ENCODE measurements at places on chromosomes 2 and 18.

GRCh38 chr18:841647-842370 lies 29.8 kb upstream of the YES1 start:
- peaks cover 4% of the 10 kb centered on the region for H3K27me3 ChIP-seq
- H3K27ac ChIP-seq = no peak overlapping the region
- H3K4me3 ChIP-seq = no peak overlapping the region
- H3K36me3 ChIP-seq = no peaks in the 10 kb centered on the region

GRCh38 chr2:219272356-219272755 lies 6.8 kb upstream of the DNAJB2 start:
- DNase-seq = no peak
- H3K4me1 ChIP-seq = peaks cover 24% of the 10 kb centered on the region
- H3K36me3 ChIP-seq = peaks cover 8% of the 10 kb centered on the region
- H3K4me3 ChIP-seq = no peak overlapping the region

DNA sequence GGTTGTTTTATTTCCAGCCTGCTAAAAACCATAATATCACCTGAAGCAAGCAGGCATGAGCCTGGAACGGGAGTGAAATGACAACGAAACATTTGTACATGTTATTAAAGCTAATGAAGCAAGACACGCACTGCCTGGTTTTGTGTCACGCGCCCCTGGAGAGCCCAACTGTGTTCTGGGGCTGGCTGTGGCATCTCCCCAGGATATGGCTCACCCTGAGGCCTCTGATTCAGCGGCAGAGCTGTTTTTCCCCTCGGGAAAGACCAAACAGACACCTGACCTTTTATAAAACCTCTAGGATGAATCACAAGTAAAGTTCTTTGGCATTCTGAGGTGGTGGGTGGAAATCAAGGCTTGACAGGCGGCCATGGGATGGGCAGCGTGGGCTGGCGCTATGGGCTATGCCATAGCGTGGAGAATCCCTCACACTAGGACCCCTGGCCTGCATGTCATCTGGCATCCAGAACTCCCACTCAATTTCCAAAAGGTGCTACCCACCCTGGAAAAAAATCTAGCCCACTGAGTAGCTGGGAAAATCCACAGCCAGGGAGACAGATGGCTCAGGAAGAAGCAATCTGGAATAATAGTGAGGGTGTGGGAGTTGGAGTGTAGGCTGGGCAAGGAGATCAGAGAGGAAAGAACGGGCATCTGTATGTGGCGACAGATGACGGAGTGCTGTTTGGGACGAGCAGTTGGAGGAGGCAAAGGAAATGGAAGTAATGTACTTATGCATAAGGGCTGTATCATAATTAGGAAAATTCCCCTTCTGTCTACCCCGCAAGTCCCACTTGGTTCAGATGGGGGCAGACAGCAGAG lies 262.0 kb downstream of the AFF3 start:
- H3K27me3 ChIP-seq = no peaks in the 10 kb centered on the region
- H3K4me3 ChIP-seq = no peak overlapping the region
- peaks cover 61% of the 10 kb centered on the region for H3K4me1 ChIP-seq
- H3K36me3 ChIP-seq = peaks cover 21% of the 10 kb centered on the region
- no peak for DNase-seq

DNA sequence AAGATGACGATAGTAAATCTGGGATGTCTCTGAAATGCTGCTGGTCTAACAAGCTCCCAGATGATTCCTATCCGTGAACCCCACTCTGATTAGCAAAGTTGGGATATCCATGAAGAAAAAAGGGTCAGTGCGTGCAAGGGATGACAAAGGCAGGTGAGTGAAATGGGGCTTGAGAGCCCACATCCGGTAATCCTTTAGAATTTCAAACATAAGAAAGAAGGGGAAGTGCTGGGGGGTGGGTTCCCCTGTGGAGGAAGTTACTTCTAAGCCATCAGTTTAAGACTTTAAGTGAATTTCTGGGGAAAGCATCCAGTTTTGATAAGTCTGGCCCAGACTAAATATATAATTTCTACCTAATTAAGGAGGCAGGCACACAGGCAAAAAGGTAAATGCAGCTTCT lies 209.5 kb downstream of the DPP10 start:
- no peak for DNase-seq
- peaks cover 2% of the 10 kb centered on the region for H3K27me3 ChIP-seq
- no peak overlapping the region for H3K27ac ChIP-seq
- no peaks in the 10 kb centered on the region for H3K36me3 ChIP-seq
- H3K4me3 ChIP-seq = no peak overlapping the region

DNA sequence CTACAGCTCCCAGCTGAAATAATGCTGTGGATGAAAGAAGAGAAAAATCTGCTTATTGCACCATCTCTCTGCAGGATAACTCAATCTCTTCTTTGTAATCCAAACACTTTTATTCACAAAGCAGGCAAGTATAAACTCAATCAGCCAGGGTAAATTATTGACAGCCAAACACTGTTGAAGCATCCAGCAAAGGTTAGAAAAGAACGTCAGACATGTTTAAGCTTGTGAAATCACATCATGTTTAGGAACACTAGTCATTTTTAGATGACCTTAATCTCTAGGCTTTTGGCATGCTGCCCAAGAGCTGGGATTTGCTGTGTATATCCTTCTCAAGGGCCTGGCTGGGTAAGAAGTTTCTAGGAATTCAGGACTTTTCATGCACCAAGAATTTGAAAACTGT lies 1148.1 kb upstream of the FANCL start:
- no peaks in the 10 kb centered on the region for H3K36me3 ChIP-seq
- no peak overlapping the region for H3K27ac ChIP-seq
- no peak overlapping the region for H3K4me3 ChIP-seq
- DNase-seq = no peak
- H3K4me1 ChIP-seq = no peaks in the 10 kb centered on the region
- peaks cover 3% of the 10 kb centered on the region for H3K27me3 ChIP-seq

DNA sequence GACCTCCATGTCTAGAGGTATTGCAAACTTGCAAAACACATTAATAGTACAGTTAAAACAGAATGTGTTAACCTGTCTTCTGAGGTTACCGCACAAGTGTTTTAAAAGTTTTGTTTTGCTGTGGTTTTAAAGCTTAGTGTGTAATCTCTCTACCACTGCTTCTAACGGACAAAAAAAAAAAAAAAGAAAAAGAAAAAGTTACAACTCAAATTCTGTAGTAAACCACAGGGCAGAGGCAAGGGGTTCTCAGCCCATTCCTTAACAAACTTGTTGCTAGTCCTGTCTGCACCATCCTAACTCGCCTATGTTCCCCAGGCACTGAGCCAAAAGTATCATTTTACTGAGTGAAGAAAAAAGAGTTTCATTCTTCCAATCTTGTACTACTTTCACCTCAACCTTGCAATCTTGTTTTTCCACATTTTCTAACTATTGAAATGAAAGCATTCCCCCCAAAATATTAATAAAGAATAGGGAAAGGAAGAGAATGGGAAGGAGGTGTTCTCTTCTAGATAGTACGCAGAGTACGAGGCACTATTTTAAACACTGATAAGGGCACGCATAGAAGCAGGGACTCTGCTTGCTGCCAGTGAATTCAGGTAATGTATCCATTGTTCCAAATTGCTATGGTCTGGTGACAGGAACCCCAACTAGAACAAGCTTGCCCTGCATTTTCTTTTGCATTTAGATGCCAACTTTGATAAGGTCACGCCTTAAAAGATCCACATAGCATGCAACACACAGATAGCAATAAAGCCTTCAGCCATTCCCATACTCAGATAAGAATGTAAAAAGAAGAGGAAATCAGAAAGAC lies 47.1 kb downstream of the IKZF2 start:
- H3K27me3 ChIP-seq = no peaks in the 10 kb centered on the region
- no peak overlapping the region for H3K27ac ChIP-seq

GRCh38 chr18:47441914-47442313 lies 190.5 kb upstream of the SKOR2 start:
- no peaks in the 10 kb centered on the region for H3K4me1 ChIP-seq
- no peak for DNase-seq
- peaks cover 14% of the 10 kb centered on the region for H3K27me3 ChIP-seq
- no peak overlapping the region for H3K4me3 ChIP-seq
- H3K27ac ChIP-seq = no peak overlapping the region

- H3K27ac ChIP-seq = no peak overlapping the region
- DNase-seq = no peak
- H3K4me3 ChIP-seq = no peak overlapping the region
- peaks cover 1% of the 10 kb centered on the region for H3K27me3 ChIP-seq
Observed at GRCh38 chr2:191176305-191176704, 25.5 kb upstream of the STAT4 start.

DNA sequence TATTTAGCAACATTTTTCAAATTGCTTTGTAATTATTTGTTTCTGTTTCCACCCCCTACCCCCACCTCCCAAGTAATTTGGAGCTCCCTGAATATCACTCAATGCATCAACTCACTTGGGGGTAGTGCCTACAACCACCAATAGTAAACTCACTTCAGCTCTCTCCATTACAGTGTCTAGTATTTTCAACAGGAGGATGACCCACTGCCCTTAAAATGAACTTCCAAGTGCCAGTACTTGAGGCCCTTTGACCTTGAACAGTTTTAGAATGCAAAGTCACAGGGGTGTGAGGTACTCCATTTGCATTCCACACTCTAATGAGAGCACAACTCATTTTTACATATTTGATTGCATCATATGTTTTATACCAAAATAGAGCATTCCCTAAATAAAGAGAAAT lies 523.0 kb downstream of the ERBB4 start:
- no peak overlapping the region for H3K27ac ChIP-seq
- no peak overlapping the region for H3K4me3 ChIP-seq
- H3K4me1 ChIP-seq = no peaks in the 10 kb centered on the region
- H3K27me3 ChIP-seq = no peaks in the 10 kb centered on the region

GRCh38 chr2:204545861-204546735 lies 823 bp downstream of the PARD3B start:
- H3K27me3 ChIP-seq = peaks cover 5% of the 10 kb centered on the region
- H3K36me3 ChIP-seq = no peaks in the 10 kb centered on the region
- DNase-seq = no peak

GRCh38 chr2:24875901-24876300 lies 44.1 kb downstream of the ADCY3 start:
- no peak overlapping the region for H3K4me3 ChIP-seq
- no peak overlapping the region for H3K27ac ChIP-seq
- no peaks in the 10 kb centered on the region for H3K27me3 ChIP-seq
- H3K4me1 ChIP-seq = peaks cover 13% of the 10 kb centered on the region

GRCh38 chr2:55856936-55857335 lies 66.6 kb downstream of the EFEMP1 start:
- no peaks in the 10 kb centered on the region for H3K36me3 ChIP-seq
- no peak overlapping the region for H3K4me3 ChIP-seq
- no peak overlapping the region for H3K27ac ChIP-seq
- no peak for DNase-seq
- H3K4me1 ChIP-seq = no peaks in the 10 kb centered on the region
- peaks cover 1% of the 10 kb centered on the region for H3K27me3 ChIP-seq

All from memory B cell (primary cell).